AG09309 (cell line): ENCODE measurements at places on chromosomes 12 and 14.

DNA sequence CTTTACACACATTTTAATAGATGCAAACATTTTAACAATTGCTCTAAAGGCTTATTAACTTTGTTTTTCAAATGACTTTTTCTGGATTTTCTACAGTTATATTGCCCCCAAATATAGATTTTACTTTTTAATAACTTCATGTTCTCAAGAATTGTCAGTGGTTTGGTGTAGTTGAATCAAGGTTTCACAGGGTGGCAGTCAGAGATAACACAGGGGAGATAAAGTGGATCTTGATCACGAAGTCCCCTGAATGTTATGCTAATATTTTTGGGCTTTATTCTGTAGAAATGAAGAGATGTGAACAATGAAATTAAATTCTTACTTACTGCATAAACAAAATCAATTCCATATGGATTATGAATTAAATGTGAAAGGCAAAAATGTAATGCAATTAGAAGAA is 248.1 kb downstream of the AEBP2 start:
- DNase-seq, result no peak

GRCh38 chr12:19456176-19456575 is 16.9 kb downstream of the AEBP2 start:
- DNase-seq, result no peak

DNA sequence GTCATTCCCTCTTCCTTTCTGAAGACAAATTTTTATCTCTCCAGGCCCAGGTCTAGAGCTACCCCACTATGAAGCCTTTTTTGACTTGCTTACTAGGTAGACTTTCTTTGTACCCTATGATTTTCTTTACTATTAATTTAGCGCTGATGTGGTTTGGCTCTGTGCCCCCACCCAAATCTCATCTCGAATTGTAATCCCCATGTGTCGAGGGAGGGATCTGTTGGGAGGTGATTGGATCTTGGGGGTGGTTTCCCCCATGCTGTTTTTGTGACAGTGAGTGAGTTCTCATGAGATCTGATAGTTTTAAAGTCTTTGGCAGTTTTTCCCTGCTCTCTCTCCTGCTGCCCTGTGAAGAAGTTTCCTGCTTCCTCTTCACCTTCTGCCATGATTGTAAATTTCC is 118.1 kb downstream of the SLC38A1 start:
- no peak for DNase-seq

DNA sequence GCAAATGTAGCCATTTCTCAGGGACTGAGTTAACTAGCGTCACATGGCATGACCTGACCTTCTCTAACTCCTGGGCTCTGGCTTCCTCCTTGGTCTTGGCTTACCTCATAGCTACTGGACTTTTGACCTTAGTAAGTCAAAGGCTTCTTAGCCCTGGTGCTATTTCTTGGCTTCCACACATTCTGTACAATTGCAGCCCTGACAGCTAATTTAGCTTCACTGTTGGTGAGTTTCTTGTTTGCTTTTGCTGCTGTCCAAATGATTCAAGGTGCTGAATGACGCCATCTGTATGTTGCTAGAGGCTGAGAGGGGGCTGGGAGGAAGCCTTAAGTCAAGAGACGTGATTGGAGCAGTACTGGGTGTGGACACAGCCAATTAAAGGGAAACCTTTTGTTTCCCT is 202.7 kb downstream of the PRKD1 start:
- DNase-seq, result no peak

- DNase-seq, result no peak
These were observed 38.2 kb downstream of the NCKAP5L start for GRCh38 chr12:49789992-49790391.

DNA sequence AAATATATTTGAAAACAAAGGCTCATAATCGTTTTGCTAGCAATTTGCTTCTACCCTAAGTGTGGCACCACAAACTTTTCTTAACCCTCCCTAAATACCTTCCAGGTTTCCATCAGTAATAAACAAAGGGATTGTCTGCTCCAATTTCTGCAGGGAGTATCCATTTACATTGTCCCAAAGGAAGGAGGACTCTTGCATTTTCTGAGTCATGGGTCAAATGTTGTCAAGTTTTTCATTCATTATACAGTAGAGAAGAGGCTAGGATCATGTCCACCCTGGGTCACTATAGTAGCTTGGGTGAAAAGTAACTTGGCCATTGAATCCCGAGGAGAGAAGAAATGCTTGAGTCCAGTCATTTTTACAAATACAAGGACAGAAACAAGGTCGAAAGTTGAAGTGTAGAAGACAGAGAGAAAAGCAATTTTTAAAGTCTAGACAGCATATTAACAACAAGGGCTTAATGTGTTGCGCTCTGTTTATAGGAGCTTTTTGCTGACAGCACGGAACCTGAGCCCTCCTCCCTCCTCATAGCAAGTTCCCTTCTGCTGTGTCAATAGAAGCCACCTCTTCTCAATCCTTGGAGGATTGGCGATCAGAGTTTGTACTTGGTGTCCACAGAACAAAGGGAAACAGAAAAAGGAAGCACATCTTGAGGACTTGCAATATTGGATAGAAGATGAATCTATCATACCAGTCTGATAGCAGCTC is 53.1 kb downstream of the TMEM30B start:
- no peak for DNase-seq

DNA sequence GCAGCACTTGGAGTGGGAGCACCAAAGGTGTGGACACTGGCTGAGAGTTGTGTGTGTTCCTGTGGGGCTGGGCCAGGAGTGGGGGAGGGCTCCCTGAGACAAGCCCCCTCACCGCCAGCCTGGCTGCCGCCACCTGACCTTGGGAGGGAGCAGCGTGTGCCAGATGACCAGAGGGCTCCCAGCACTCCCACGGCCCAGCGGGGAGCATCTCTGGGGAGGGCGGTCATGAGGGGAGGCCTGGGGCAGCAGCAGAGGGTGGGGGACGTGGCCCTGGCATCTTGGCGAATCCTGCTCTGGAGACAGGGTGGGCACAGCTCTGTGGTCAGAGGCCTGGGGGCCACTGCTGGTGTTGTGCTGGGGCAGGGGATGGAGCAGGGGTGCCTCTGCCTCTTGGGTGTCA is 10.7 kb downstream of the CEP170B start:
- DNase-seq, result no peak

DNA sequence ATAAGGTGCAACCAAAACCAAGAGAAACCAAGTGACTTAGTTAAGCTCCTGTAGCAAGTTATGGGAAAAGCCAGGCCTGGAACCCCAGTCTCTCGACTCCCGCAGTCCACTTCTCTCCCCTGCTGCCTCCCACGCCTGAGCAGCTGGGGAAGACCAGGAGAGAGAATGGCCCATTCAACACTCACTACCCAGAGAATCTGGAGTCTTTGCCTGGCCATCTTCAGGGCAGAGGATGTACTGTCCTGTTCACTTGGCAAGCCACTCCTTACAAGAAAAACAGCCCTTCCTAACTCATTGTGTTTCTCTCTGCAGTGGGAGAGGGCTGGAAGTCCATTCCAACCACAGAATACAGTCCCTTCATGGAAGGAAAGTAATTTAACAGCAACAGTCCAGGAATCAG is 1.8 kb downstream of the PITPNM2 start:
- DNase-seq, result no peak

DNA sequence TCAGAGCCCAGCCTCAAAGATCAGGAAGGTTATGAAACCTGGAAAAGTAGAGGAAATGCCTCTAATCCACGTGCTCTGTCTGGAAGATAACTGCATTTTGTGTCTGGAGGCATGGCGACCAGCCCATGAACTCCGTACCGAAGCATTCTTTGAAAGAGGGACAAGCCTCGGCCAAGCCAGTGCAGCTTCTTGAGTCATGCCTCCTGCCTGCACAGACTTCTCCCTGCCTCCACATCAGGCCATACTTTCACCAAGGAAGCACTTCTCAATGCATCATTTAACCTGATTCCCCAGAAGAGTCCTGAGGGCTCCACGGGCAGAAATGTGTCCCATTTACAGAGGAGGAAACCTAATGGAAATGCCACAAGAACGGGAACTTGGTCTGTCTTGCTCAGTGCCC is 3.4 kb downstream of the ACTN1 start:
- DNase-seq, result no peak
